Nasal cavity respiratory epithelium epithelial cell of viscerocranial mucosa (primary cell): ENCODE measurements at places on chromosomes 16 and 17. TPM values are rescaled to one million over a fixed set of nuclear protein-coding genes. Genes with fewer than 3 reads are reported as not detected.

Gene CPNE7
- 1.00 and 3.1 TPM in 2 replicates for total RNA-seq

Gene MMP28
- total RNA-seq: 31.8 and 151 TPM in 2 replicates

Gene IL34
- total RNA-seq: 1.0 and 2.1 TPM in 2 replicates

Gene DHRS7B
- total RNA-seq: 16.5 and 23.2 TPM in 2 replicates

Gene ENPP7
- total RNA-seq: not detected in 2 replicates

Gene CA5A
- not detected in 2 replicates for total RNA-seq
